Activated gamma-delta T cell treated with anti-CD3 and anti-CD28 coated beads, Interleukin-2, amount 50 U/mL, for 16 hours (primary cell): ENCODE measurements at places on chromosomes 3 and 15.

GRCh38 chr15:92611995-92612745, 43.4 kb downstream of the FAM174B start:
- no peak for DNase-seq

GRCh38 chr15:90047956-90048575, 46.9 kb downstream of the ZNF710 start:
- DNase-seq: no peak

DNA sequence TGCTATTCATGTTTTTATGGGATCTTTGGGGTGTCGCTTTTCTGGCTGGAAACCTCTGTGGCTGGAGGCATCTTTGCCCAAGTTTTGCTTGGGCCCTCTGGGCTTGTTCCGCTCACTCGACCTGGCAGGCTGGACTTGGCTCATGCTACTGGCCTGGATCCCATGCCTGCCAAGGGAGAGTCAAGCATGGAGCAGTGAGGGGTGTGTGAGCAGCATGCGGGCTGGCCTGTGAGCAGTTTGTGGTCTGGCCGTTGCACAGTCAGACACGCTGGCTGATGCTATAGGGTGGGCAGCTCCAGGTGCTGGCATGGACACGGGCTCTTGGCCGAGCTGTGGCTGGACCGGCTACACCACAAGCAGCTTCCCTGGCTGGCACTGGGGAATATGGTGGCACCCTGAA, 491.1 kb downstream of the AGBL1 start:
- no peak for DNase-seq

GRCh38 chr3:32575451-32576113, 4.9 kb upstream of the DYNC1LI1 start:
- DNase-seq: no peak

GRCh38 chr15:78909791-78910228, 35.0 kb downstream of the CTSH start:
- no peak for DNase-seq

GRCh38 chr3:136783708-136784191, 31.6 kb upstream of the STAG1 start:
- DNase-seq: no peak

DNA sequence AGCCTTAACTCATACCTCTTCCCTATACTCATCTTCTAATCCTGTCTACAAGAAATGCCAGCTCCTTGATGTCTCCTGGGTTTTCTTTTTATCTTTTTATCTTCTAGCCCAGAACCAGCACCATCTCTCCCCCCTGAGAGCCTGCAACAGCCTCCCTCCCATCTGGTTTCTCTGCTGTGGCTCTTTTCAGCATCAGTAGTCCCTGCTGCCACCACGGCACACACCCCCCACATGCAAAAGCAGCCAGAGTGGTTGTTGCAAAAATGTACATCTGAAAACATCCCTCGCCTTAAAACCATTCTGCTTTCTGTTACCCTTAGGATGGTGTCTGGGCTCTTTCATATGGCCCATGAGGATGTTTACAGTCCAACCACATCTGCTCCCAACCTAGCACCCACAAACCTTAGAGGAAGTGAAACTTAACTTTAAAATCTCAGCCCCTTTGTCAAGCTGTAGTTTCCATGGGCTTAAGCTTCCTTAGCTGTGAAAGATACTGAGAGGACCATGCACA, 775 bp downstream of the TTC21A start:
- no peak for DNase-seq

GRCh38 chr3:13462822-13463221, 17.3 kb upstream of the HDAC11 start:
- no peak for DNase-seq

GRCh38 chr3:193830791-193831191, 237.8 kb downstream of the OPA1 start:
- no peak for DNase-seq

DNA sequence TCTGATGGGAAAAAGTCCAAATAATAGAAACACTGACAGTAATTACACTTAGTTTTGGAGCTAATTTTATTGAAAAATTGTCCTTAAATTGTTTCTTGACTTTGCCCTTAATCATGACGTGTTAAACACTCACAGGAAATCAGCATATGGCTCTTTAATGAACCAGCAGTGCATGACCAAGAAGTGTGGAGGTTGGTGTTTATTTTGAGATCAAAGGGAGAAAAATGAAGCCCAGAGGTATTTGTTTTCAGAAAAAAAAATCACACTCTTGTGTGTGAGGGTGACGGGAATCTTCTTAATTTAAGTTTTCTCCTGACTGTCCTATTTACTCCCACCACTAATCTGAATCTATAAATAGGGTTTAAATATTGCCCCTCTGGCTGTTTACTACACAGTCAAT, 28.8 kb upstream of the SYNM start:
- no peak for DNase-seq
